Ecto neural progenitor cell (in vitro differentiated cells): ENCODE measurements at places on chromosomes 4 and X.

GRCh38 chr4:79689740-79690139 lies 281.7 kb upstream of the GK2 start:
- no peak for DNase-seq

GRCh38 chr4:36891971-36892370 lies 352.6 kb upstream of the NWD2 start:
- no peak for DNase-seq

DNA sequence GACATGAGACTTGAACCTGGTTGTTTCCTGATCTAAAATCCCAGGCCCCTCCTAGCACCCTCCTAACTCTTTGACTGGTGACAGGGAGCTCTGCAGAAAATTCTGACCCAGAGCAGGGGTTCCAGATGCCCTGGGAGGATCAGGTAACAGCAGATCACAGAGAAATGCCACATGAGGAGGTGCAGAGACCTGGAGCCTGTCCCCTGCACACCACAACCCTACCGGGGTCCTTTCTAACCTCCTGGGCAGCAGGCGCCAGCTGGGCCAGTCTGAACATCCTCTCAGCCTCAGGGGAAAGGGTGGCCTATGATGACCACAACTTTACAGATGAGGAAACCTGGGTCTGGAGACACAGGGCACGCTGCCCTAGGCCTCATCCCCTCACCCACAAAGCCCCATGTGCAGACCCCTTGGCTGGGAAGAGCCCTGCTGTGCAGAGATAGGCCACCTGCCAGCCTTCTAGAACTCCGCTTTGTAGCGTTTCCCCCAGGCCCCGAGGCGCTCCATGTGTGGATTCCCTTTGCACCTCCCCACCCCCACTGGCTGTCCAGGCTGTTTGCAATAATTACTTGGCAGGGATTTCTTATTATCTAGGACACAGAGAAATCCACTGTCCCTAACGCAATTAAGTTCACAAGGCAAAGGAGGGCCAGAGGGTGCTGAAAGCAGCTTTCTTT lies 36.5 kb downstream of the WDR1 start:
- DNase-seq, result no peak

DNA sequence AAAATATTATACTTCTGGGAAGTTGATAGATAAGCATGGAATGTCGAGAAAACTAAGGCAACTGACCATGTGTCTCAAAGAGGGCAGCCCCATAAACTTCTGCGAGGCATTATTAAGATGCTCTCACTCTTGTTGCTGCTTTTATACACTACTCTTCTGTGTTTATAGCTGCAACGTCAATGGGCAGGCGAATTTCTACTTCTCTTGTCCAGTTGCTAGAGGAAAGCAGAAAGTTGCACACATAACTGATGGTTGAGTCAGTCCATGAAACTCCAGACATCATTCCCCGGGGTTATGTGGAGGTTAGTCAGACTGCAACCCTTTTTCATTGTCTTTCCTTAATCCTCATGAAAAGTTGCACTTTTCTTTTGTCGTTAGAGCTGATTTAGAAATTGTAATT lies 39.8 kb downstream of the VCX3B start:
- DNase-seq, result no peak

- DNase-seq, result peak; percentile 55
These were observed 158.4 kb downstream of the CHIC2 start for GRCh38 chr4:53905941-53906377.

GRCh38 chr4:114921790-114922591 lies 191.4 kb downstream of the NDST4 start:
- no peak for DNase-seq

GRCh38 chr4:136078976-136079375 lies 1453.3 kb downstream of the PCDH18 start:
- no peak for DNase-seq

DNA sequence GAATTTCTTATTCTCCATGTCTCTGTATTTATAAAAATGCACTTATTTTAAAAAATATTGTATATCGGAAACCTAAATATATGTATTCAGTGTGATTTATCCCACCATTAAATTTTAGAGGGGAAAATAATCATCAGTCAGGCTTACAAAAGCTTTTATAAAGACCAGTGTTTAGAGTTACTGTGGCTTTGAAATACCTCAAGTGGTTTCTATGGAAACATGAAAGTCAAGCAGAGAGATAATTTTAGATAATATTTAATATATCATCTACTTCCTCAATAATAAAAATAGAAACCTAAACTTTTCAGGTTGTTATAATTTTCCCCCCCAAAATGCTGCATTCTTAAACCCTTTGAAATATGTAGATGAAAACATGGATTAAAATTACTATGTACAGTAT lies 332.9 kb upstream of the PITX2 start:
- no peak for DNase-seq

GRCh38 chr4:186700746-186701145 lies 22.9 kb downstream of the FAT1 start:
- no peak for DNase-seq

- DNase-seq, result no peak
These were observed 62.4 kb upstream of the WDFY3 start for GRCh38 chr4:85028910-85029309.

DNA sequence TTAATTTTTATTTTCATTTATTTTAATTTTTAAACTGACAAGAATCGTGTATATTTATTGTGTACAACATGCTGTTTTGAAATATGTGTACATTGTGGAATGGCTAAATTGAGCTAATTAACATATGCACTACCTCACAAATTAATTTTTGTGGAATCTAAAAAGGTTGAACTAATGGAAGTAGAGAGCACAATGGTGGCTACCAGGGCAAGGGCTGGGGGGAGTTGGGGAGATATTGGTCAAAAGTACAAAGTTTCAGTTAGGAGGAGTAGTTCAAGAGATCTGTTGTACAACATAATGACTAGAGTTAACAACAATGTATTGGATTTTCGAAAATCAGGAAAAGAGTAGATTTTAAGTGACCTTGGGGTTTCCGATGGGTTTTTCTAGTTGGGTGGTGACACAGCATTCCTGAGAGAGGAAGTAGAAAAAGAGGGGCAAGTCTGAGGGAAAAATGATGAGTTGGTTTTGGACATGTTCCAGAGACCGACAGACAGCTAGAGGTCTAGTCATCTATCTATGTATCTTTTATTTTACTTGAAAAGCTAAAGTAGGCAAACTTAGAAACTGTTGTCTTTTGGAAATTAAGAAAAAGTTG lies 23.2 kb downstream of the APOO start:
- no peak for DNase-seq

DNA sequence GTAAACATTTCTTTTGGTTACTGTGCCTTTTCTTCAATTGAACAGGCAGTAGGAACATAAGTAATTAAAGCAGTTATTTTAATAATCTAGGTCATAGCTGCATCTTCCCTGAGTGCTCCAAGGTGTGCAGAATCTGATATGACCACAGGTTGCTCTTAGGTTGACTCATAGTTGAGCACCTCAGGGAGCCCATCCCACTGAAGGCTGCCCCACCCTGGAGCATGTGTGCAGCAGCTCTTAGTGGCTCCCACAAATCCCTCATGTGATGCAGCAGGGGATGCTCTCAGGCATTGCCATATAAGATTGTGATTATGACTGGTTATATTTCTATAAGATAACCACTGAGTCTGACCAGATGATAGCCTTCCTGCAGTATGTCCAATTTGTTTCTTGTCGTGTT lies 72.3 kb downstream of the ZNF518B start:
- DNase-seq, result no peak

DNA sequence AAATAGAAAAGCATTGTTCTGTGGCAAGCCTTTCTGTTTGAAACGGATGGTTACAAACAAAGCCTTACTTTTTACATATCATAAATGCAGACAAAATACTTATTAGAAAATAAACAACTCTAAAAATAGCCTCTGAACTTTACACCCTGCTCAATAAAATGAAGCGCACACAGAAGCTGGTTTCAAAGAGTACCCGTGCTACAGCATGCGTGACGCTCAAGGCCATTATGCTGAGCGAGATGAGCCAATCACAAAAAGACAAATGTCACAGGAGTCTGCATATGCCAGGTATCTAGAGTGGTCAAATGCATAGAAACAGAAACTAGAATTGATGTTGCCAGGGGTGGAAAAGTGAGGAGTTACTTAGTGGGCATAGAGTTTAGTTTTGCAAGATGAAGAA lies 326.5 kb upstream of the GATB start:
- DNase-seq, result no peak
